ENCODE measurements at places on chromosomes 11 and 22. TPM values are rescaled to one million over a fixed set of nuclear protein-coding genes. Genes with fewer than 3 reads are reported as not detected.

- DNase-seq = no peak
- H3K27me3 ChIP-seq = no peaks in the 10 kb centered on the region
- no peaks in the 10 kb centered on the region for H3K4me1 ChIP-seq
- peak overlapping the region; percentile 20 for H3K4me3 ChIP-seq
- H3K36me3 ChIP-seq = no peaks in the 10 kb centered on the region
These were observed 396.6 kb downstream of the NELL1 start for GRCh38 chr11:21066030-21066429.

DNA sequence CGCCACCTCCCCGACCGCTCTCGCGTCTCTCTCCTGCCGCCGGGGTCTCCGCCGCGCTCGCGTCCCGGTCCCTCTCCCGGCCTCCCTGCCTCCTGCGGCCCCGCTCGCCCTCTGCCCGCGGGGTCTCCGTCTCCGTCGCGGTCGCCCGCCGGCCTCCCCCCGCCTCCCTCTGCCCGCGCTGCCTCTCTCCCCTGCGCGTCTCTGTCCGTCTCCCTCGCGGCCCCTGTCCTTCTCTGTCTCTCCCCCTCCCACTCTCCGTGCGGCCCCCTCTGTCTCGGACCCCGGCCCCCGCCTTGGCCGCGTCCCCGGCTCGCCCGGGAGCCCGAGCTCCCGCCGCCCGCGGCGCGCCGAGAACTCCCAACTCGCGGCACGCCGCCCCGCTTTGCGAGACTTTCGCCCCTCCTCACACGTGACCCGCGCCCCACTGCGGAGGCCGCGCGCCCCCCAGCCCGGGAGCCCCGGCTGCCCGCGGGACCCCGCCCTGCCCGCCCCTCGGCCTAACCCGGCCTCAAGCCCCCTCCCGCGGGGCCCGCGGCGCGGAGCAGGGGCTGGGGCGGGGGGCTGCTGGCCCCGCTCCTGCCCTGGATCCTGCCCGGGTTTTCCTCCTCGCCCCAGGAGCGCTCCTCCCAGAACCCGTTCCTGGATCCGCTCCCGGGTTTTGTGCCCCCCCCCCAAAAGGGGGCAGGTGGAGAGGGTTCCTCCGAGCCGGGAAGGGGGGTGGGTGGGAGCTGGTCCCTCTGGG is 702 bp upstream of the KCNJ4 start:
- no peaks in the 10 kb centered on the region for H3K4me1 ChIP-seq
- peak; percentile 42 for DNase-seq
- no peaks in the 10 kb centered on the region for H3K36me3 ChIP-seq
- H3K27ac ChIP-seq = no peak overlapping the region

- DNase-seq = peak; percentile 20
- peak overlapping the region; percentile 25 for H3K4me3 ChIP-seq
- no peaks in the 10 kb centered on the region for H3K27me3 ChIP-seq
- H3K27ac ChIP-seq = peak overlapping the region; percentile 77
- H3K4me1 ChIP-seq = peaks cover 33% of the 10 kb centered on the region
- H3K36me3 ChIP-seq = 0 out of 2 replicates have a peak, but pooled peaks cover 9% of the 10 kb centered on the region
These were observed 25.4 kb upstream of the ADORA2A start for GRCh38 chr22:24401931-24402367.

DNA sequence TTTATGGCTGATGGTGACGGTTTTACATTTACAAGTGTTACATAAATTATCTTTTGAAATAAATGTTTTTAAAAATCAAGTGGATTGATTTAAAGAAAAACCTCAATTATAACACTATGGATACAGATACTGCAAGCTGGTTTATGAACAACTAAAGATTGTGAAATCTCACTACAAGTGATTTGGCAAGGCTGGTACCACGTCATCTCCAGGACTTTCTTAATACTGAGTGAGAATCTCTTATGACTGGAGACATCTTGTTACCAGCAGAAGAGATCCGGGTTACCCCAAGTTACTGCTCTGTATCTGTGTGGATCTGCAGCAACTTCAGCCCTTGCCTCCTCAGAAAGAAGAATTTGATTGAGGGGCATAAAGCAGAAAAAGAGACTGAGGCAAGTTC is 452.9 kb downstream of the MN1 start:
- H3K36me3 ChIP-seq = no peaks in the 10 kb centered on the region
- H3K27ac ChIP-seq = no peak overlapping the region
- DNase-seq = no peak
- H3K27me3 ChIP-seq = no peaks in the 10 kb centered on the region

DNA sequence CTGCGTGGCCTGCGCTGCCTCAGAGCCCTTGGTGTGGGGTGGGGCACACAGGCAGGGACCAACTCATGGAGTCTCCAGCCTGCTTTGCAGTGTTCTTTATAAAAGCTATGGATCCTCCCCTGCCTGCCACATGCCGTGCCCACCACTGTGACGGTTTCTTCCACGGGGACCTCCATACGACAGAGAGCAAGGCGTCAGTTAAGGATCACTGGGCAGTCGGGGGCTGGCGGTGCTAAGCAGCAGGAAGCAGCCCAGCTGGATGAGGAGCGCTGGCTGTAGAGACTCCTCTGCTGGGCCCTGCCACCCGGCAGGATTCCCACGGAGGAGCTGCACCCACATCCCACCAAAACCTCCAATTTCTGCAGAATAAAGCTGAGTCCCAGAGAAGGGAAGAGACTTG is 23.1 kb upstream of the EFCAB6 start:
- H3K27me3 ChIP-seq = 0 out of 2 replicates have a peak, but pooled peaks cover 18% of the 10 kb centered on the region
- DNase-seq = no peak
- no peak overlapping the region for H3K27ac ChIP-seq
- H3K36me3 ChIP-seq = no peaks in the 10 kb centered on the region

- DNase-seq = no peak
- no peak overlapping the region for H3K4me3 ChIP-seq
- peaks cover 7% of the 10 kb centered on the region for H3K36me3 ChIP-seq
- peaks cover 12% of the 10 kb centered on the region for H3K4me1 ChIP-seq
These were observed 5.2 kb downstream of the PITPNM1 start for GRCh38 chr11:67499808-67500483.

DNA sequence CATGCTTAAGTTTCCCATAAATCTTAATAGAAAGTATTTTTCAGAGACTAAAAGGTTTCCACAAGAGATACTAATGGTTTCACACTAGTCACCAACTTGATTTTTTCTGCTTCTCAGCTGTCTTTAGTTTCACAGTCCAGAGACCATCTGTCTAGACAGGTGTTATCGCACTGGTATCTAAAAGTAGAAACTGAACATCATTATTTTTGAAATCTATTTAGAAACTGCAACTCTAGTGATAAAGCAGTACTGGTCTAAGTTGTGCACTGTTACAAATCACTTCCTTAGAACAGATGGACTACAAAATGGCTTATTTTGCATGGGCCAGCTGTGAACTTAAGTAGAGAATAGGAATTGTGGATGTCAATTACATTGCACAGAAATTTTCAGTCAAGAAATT is 78.0 kb downstream of the CNTN5 start:
- H3K27me3 ChIP-seq = no peaks in the 10 kb centered on the region
- H3K27ac ChIP-seq = no peak overlapping the region
- H3K36me3 ChIP-seq = no peaks in the 10 kb centered on the region
- H3K4me1 ChIP-seq = no peaks in the 10 kb centered on the region

DNA sequence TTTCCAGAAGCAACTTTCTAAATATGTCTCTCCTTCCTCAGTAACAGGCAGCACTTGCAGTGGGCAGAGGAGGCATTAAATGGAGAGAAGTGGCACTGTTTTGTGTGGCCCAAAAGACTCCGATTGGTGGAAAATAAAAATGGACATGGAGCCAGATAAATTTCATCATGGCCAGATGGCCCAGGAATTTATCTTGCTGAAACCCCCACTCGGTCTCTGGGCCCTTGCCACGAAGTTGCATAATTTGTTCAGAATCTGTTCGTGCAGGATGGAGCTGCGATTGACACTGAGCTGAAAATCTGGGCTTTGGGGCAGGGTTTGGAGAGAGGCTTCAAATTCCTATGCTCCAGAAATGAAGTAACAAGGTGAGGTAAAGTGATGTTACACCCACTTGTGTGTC is 65.5 kb downstream of the C11orf91 start:
- peak overlapping the region; percentile 99 for H3K27ac ChIP-seq
- no peaks in the 10 kb centered on the region for H3K27me3 ChIP-seq
- 0 out of 2 replicates have a peak, but pooled peaks cover 4% of the 10 kb centered on the region for H3K36me3 ChIP-seq
- DNase-seq = peak; percentile 28
- no peak overlapping the region for H3K4me3 ChIP-seq
- H3K4me1 ChIP-seq = peaks cover 49% of the 10 kb centered on the region

DNA sequence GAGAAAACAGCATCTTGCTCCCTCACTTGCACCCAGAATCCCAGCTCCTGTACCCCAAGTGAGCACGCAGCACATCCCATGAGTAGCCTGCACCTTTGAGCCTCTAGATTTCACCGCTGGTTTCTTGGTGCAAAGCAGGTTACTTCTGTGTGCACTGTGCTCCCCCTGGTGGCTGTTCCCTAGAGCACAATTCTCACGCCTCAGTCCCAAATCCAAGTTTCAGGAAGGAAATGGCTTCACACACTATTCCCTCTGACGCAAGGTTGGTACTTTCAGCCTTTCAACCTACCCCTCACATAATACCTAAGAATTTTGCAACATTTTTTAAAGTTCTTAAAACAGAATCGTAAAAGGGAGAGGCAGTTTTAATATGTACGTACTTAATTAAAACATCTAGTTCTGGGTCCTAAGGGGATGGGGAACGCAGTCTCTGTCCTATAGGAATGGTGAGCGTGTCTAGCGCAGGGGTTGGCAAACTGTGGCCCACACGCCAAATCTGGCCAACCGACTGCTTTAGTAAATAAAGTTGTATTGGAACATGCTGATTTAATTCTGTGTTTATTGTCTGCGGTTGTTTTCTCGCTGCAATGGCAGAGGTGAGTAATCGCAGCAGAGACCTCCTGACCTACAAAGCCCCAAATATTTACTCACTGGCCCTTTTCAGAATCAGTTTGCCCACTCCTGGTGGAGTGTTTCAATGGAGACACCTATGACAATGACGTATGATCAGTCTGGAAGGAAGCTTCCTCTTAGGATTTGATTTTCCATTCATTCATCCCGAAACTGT is 27.5 kb downstream of the DHCR7 start:
- H3K4me1 ChIP-seq = peaks cover 10% of the 10 kb centered on the region
- no peak overlapping the region for H3K27ac ChIP-seq
- peak; percentile 48 for DNase-seq
- no peak overlapping the region for H3K4me3 ChIP-seq
- H3K27me3 ChIP-seq = peaks cover 11% of the 10 kb centered on the region

DNA sequence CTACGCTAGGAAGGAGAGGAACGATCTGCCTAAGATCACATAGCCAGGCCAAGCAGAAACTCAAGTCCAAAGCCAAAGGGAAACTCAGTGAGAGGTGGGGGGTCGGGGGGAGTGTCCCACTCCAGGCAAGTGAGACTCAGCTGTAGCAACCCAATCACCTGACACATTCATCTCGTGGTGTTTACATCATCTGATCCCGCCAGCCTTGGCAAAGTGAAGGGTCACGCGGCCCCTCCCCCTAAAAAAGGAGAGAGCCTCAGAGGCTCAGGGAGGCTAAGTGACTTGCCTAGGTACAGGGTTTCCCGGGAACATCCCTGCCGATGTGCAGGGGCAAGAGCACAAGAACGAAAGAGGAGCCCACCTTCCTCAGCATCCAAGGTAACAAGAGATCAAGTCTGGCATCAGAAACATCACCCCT is 21.5 kb downstream of the MYH9 start:
- H3K4me1 ChIP-seq = peaks cover 100% of the 10 kb centered on the region
- peak; percentile 26 for DNase-seq
- H3K27ac ChIP-seq = peak overlapping the region; percentile 53
- no peak overlapping the region for H3K4me3 ChIP-seq
- no peaks in the 10 kb centered on the region for H3K27me3 ChIP-seq

DNA sequence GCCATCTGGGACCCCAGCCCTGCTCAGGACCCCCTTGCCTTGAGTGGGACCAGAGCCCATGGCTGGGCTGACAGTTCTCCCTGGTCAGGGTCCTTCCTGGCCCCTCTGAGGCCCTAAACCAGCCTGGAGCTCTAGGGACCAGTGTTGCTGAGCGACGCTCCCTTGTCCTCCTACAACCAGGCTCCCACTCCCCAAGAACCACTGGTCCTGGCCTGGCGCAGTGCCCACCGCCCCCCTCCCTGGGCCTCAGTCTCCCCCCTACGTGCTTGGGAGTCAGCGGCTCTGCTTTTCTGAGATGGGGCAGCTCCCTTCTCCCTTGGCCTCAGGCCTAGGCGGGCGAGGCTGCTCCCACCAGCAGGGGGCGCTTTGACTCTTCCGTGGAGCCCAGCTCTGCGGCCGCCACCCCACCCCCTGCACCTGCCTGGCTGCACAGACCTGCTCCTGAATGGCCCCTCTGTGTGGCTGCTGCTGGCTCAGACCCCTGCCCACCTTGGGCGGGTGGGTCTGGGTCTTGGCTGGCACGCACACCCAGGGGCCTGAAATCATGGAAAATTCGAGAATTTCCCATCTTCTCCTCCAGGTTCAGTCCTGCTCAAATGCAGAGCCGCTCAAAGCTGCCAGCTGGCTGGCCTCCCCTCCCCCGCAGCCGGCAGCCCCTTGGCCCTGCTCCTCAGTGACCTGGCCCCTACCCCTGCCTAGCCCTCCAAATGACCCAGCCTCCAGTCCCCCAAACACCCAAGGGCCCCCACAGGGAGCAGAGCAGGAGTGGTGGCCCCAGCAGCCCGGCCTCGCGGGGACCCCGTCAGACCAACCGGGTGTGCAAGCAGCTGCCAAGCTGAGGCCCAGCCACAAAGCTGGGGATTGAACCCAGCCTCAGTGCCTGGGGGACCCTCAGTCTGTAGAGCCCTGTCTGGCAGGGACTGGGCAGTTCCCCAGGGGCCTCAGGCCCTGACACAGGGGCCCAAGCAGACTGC is 9.1 kb downstream of the PRR33 start:
- H3K4me1 ChIP-seq = no peaks in the 10 kb centered on the region
- no peak overlapping the region for H3K4me3 ChIP-seq
- no peak for DNase-seq
- H3K27ac ChIP-seq = no peak overlapping the region

GRCh38 chr22:46856661-46857060 is 94.2 kb downstream of the TBC1D22A start:
- no peak overlapping the region for H3K4me3 ChIP-seq
- H3K4me1 ChIP-seq = no peaks in the 10 kb centered on the region
- peak; percentile 10 for DNase-seq
- no peaks in the 10 kb centered on the region for H3K27me3 ChIP-seq
- H3K27ac ChIP-seq = no peak overlapping the region
- H3K36me3 ChIP-seq = no peaks in the 10 kb centered on the region

GRCh38 chr11:60906132-60906972 is at the start of gene PRPF19:
Gene PRPF19, minus strand, starts transcription at chr11:60906585. Its CDS starts 203 bp downstream, at chr11:60906382.
- H3K27ac ChIP-seq = peak within 1 kb of the TSS; percentile 81
- peak within 1 kb of the TSS; percentile 90 for H3K4me3 ChIP-seq
- H3K36me3 ChIP-seq = peaks cover 12% of the 10 kb centered on the region

- no peak for DNase-seq
- no peaks in the 10 kb centered on the region for H3K4me1 ChIP-seq
These were observed 403.7 kb downstream of the LUZP2 start for GRCh38 chr11:24900514-24900913.

Gene DNAJB7
- not detected for total RNA-seq

Gene FGF4
- total RNA-seq = not detected

Gene RHOD
- total RNA-seq = 156 TPM

Gene HBB
- total RNA-seq = not detected

Gene BTG4
- not detected for total RNA-seq

Gene DKK3
- 11.5 TPM for total RNA-seq
